ENCODE measurements at places on chromosomes 5 and 9.

- DNase-seq = no peak
These were observed 85.3 kb downstream of the NFIB start for GRCh38 chr9:14228602-14229001.

GRCh38 chr5:32522429-32523143, 62.8 kb upstream of the SUB1 start:
- DNase-seq = no peak

DNA sequence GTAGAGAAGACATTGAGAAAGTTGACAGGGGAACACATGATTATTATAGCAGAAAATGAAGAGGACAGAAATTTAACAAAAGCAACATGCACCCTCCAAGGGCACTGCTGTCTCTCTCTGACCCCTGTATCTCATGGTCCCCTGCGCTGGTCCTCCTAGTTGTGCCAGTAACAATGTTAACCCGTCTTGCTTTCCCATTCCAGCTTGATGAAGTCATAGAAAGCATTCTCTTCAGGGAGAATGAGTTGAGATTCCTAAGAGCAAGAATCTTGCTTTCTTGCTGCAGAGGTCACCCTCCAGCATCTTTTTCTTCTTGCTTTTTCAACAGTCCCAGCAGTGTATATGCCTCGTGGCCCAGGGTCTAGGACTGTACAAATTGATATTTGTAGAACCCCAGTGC, 279.6 kb upstream of the ADAMTSL1 start:
- no peak for DNase-seq

DNA sequence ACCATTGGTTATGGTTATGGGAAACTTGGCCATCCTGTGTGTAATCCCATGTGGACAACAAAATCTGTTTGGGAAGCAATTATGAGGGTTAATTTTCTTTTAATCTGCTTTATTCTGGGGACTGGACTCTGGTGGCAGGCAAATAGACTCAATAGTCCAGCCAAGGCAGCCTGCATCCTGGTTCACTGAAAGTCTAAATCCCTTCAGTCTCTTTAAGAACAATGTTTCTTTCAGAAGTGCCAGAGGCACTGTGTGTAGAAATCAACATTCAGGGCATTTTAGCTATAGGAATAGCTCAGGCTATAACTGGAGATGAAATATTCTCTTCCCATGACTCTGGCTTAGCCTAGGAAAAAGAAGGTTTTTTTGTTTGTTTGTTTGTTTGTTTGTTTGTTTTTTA, 118.0 kb downstream of the SPATA31D1 start:
- DNase-seq = no peak

DNA sequence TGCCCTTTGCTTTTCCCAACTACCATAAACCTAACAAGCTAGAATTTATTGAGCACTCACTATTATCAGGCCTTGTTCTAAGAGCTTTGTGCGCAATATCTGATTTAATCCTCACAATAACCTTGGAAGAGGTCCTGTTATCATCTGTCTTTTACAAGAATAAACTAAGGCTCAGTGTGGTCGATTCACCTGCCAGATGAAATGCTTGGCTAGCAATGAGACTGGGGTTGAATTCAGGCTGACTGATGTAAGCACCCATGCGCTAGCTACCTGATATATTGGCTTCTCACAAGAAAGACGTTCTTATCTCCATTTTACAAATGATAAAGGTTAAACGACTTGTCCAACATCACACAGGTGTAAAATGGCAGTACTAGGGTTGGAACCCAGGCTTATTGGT, 37.4 kb downstream of the FAT2 start:
- no peak for DNase-seq

GRCh38 chr5:63854076-63854475, 108.2 kb downstream of the HTR1A start:
- no peak for DNase-seq

GRCh38 chr5:31855134-31856040, 216.5 kb downstream of the PDZD2 start:
- DNase-seq = no peak
